ENCODE measurements at places on chromosomes 2 and 18.

DNA sequence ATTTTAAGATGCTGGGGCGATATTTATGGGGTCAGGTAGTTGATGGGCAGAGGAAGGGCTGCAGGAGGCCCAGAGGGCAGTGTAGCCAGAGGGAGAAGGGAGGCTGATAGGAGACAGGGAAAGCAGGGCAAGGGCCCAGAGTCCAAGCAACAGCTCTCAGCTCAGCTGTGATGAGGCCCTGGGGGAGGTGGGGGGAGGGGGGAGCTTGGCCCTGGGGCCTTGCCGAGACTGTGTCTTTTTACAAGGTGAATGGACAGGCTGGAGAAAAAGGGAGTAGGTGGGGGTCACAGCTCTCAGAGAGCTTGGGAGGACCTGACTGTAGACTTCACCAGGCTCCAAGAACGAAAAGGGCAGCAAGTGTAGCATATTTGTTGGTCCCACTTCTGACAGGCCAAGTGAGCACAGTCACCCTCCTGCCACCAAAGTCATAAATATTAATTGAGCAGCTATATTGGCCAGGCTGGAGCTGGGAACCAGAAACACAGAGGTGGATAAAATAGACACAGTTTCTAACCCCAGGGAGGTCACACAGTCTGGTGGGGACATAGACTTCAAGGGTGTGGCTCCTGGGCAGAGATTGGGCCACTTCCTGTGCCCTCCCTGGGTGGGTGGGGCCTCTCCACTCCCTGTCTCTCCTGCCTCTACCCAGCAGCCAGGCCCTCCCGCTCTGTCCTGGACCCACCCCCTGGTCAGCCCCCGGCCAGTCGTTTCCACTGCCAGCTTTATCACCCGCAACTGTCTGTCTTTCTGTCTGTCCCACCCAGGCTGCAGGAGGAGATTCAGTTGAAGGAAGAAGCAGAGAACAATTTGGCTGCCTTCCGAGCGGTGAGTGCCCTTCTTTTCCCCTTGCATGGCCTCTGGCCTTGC is 1.4 kb downstream of the DES start:
- no peak for DNase-seq

GRCh38 chr2:197234671-197235191 is 75.8 kb downstream of the ANKRD44 start:
- DNase-seq, result no peak

DNA sequence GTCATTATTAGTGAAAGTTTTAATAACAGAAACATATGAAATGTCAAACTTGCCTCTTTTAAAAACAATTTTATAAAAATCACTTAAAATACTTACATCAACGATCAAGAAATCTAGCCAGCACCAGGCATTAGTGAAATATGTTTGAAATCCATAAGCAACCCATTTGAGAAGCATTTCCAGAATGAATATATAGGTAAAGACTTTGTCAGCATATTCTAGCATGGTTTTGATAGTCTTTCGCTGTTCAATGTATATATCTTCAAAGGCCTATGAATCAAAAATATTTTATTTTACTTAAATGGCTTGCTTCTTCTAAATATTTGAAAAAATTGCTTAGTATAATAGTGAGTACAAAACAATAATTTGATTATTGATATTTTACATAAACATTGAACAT is 91.1 kb downstream of the SCN3A start:
- no peak for DNase-seq

DNA sequence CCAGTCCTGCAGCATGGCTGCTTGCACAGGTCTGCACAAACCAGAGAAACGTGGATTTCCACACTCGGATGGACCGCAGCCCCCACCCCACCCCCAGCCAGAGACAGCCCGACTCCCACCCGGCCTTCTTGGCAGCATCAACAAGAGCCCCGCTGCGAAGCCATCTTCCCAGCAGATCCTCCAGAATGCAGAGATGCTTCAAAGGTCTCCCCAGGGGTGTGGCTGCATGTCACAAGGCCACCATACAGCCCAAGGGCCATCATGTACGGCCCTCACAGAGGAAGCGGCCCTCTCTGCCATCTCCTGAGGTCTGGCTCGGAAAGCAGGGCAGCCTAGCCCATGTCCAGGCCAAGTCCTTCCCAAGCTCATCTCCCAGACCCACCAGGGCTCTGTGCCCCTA is 11.5 kb downstream of the DNMT3A start:
- no peak for DNase-seq

DNA sequence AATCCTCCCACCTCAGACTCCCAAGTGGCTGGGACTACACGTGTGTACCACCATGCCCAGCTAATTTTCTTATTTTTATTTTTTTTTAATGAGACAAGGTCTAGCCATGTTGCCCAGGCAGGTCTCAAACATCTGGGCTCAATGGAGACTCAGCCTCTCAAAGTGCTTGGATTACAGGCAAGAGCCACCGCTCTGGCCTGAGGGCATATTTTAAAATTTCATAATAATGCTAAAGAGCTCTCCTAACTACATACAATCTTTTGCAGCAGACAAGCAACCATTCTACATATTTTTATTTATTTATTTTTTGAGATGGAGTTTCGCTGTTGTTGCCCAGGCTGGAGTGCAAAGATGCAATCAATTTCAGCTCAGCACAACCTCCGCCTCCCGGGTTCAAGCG is 207.0 kb downstream of the RAB3GAP1 start:
- no peak for DNase-seq

DNA sequence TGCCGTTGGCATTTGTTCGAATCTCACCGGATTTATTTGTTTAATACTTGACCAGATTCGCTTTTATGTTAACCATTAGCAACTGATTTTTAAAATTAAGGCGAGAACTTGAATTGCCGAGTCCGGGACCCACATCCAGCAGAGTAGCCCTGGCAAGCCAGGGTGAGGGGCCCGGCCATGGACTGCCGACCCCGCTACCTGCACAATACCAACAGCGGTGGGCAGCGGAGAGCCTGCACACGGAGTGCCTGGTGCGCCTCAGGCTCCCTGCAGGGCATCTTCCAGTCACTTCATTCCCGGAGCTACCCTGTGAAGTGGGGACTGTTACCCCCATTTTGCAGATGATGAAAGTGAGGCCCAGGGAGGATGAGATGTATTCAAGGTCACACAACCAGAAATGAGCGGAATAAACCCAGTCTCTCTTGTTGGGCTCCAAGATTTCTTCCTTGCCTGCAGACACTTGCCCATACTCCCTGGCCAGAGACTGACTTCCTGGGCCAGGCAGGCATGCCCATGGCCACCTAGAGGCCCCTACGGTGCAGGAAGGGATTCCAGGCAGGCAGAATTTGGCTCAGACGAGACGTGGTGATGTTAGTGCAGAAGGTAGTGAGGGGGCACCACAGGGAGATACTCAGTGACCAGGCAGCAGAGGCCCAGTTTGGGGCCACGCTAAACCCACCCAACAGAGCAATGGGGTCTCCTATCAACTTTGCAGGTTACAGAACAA is 2.9 kb downstream of the FBLN7 start:
- no peak for DNase-seq

DNA sequence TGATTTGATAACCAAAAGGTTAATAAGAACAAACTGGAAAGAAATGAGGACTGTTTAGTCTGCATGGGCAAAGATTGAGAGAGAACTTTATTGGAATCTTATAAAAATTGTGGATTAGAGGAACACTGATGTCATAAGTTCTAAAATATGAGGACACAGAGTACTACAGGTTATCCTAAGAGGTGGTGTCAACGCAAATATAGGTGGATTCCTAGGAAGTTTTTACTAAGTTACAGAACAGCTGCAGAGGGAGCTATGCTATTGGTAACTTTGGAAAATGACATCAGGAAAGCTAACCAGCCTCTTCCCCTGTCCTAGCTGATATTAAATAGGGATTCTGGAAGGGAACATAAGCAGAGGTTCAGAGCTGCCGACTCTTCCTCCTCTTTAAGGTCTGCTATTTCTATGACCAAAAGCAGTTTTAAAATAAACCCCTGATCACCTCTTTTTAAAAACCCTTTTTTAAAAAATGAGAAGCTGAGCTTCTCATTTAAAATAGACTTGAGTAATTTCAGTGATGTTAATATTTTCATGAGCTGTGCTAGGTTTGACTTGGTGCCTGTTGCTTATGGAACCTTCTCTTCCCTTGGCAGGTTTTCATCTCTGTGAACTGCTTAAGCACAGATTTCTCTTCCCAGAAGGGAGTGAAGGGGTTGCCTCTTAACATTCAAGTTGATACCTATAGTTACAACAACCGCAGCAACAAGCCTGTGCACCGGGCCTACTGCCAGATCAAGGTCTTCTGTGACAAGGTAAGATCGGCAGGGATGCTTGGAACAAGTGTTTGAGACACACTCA is 34.2 kb downstream of the GRHL1 start:
- no peak for DNase-seq

DNA sequence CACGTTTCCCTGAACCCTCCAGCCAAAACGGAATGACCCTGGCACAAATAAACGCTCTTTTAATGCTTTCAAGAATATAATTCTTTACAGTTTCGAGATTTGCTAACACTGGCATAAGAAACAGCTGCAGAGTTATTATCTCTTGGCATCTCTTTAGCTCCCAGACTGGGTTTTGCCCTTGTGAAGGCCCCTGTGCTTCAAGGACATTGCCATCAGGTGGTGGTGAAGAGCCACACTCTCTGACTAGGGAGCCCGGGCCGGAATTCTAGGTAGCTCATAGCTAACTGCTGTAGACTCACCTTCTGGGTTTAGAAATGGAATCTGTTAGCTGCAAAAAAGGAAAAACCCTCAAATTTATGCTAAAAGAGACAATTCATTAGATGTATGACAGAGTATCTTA is 13.3 kb upstream of the GALNT14 start:
- DNase-seq, result no peak

DNA sequence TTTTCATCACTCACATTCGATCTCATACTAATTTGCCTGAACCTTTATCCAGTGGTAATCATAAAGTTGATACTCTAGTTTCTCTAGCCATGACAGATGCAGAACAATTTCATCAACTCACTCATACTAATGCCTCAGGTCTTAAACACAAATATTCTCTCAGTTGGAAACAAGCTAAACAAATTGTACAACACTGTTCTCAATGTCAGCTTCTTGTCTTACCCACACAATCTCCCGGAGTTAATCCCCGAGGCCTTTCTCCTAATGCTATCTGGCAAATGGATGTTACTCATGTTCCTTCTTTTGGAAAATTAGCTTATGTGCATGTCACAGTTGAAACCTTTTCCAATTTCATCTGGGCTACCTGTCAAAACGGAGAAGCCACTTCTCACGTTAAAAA is 11.5 kb upstream of the CNOT11 start:
- no peak for DNase-seq

DNA sequence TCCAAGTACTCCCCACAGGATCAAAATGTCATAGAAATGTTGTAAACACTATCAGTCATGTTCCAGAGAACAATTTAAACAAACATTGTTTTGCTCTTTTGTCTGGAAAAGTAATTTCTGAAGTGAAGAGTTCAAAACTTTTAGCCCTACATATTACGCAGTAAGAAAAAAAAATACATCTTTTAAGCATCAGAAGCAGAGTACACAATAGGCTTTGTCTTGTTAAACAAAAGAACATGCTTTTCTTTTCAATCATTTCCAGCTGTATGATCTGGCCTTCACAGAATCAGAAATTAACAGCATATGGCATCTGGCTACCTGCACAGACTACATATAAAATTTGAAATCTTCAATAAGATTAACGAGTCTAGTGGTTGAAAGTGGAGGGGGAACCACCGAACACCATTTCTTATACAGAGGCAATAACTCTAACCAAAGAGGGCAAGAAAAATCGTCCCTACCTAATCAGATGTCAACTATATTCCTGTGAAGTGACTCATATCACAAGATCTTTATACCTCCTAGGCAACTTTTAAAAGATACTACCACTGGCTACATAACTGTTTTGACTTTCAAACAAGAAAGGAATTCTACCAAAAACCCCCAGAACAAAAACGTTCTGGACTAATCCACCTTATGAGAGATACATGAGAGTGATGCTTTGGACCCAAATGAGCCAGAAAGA is 149.3 kb downstream of the EXOC6B start:
- DNase-seq, result no peak

- no peak for DNase-seq
These were observed 62.1 kb downstream of the SETBP1 start for GRCh38 chr18:44742718-44743311.

DNA sequence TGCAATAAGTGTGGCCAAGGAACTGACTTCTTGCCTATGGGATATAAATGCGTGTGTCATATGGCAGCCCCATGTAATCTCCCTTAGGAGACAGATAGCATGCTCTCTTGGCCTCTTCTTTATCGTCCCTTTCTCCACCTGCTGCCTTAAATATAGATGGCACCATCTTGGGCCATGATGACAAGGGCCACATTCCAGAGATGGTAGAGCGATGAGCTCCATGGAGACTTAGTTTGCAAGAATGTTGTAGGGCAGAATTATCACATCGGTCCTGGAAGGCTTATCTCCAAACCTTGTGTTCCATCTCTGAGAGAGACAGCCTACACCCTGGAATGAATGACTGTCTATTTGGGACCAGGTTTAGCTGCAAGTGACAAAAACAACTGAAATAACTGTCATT is 536.7 kb downstream of the TNS1 start:
- DNase-seq, result no peak

DNA sequence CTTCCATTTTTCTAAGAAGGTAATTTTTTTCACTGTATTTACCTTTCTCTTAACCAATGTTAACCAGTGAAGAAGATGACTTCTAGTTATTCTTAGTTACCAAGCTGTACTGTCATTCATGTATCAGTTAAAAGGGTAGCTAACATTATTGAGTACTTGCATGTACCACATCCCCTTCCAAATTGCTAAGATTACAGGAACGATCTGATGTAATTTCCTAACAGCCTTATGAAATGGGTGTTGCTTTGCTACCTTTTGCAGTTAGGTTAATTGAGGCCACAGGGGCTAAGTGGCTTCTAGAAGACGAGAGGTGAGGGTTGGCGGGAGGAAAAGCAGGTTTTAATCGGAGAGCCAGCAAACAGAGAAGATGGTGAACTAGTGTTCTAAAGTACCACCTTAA is 1.8 kb upstream of the SULT6B1 start:
- DNase-seq, result no peak

DNA sequence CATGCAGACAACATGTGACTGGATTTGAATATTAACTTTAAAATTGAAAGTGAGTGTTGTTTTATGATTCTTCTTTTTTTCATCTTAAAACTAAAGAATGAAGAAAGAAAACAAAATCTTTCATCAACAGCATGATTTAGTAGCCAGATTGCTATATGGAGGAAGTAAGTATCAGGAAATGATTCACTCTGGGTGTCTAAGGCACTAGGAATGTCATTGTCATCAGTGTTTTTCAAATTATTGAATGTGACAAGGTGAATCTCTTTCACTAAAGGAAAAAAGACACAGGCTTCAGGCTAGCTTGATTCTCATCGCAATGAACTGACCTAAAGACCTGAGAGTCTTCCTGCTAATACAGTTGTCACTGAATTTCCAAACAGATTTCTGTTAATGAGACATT is 430.1 kb downstream of the FBXO15 start:
- DNase-seq, result no peak

DNA sequence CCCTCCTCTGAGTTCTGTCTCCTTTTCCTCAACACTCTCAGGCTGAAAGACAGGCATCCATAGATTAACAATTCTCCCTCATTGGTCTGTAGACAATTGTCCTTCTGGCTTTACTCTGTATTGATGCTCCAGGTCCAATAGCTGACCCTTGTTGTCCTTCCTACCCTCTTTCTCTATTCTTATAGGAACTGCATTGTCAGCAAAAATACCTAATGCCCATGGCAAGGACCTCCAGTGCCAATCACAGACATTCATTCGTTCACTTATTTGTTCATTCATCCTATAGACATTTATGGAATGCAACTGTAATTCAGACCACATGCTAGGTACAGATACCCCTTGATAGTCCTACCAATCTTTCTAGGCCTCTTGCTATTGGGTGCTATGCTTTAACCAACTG is 69.8 kb upstream of the DTNA start:
- DNase-seq, result no peak

- DNase-seq, result no peak
These were observed 92.3 kb downstream of the RAB3GAP1 start for GRCh38 chr2:135144343-135144742.

- DNase-seq, result no peak
These were observed 34.1 kb upstream of the NXPH2 start for GRCh38 chr2:138814123-138814898.

All from stimulated activated CD8-positive, alpha-beta memory T cell treated with anti-CD3 and anti-CD28 coated beads, Interleukin-15, amount 100 ng/mL, for 24 hours (primary cell).